Stimulated activated CD4-positive, alpha-beta T cell treated with anti-CD3 and anti-CD28 coated beads, Interleukin-1b, Interleukin-23, amount 100 ng/mL, for 1 hour (primary cell): ENCODE measurements at places on chromosomes 12 and 14.

GRCh38 chr14:100775351-100775830 lies 48.7 kb downstream of the DLK1 start:
- no peak for DNase-seq

- no peak for DNase-seq
Measured at GRCh38 chr14:59811073-59811472, 59.5 kb downstream of the RTN1 start.

GRCh38 chr12:94566345-94566744 lies 84.0 kb downstream of the TMCC3 start:
- no peak for DNase-seq

GRCh38 chr12:68267892-68268396 lies 14.5 kb upstream of the IL22 start:
- DNase-seq = no peak

DNA sequence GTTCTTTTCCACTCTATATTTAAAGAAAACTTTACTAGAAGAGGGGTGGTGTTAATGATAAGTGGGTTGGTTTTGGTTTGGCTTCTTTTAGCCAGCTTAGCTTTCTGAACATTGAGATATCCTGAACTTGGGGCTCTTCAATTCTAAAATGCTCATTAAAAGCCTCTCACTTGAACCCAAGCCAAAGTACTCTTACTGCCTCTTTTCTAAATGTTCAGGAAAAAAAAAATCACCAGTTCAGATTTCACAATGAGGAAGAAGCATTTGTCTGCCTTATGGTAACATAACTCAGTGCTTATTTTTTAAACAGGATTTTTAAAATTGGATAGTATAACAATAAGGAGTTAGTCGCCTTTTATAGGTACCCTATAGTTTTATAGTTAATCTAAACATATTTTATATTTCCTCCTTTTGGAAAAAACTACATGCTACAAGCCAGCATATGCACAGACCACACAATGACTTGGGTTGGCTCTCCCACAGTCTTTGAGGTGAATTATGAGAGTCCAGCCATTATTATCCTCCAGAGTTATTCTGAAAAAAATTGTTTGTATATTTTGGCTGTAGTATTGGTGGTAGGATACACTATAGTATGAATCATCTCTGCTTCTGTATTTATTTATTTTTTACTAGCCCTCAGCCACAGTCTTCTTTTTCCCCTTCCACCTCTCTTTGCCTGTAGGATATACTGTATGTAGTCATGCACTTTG lies 195.5 kb upstream of the TMPO start:
- DNase-seq = no peak

- DNase-seq = no peak
Measured at GRCh38 chr14:52547027-52547426, 5.3 kb downstream of the TXNDC16 start.

GRCh38 chr14:70782361-70782760 lies 27.0 kb downstream of the MAP3K9 start:
- no peak for DNase-seq

DNA sequence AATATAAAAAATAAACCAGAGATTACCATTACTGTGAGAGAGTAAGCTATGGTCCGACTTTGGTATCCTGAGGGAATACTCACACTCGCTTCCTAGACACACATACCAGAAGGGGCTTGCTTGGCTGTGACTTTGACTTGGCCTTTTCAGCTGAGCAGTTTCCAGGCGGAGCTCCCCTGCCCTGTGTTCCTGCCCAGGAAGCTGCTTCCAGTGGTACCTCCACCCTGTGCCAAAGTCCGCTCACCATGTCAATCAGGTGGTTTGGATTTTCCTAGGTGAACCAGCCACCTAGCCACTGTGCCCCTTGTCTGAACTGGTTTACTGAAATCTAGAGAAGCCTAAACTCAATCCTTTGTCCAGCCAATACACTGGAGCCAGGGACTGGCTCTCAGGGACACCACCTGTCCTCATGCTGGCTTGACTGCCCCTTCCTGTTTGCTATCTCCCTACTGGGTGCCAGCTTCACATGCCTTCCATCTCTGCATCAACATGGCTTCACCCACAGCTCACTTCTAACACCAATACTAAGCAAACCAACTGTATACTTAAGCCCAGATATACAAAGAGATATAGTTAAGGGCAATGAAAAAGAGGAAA lies 28.6 kb downstream of the MAX start:
- DNase-seq = no peak

DNA sequence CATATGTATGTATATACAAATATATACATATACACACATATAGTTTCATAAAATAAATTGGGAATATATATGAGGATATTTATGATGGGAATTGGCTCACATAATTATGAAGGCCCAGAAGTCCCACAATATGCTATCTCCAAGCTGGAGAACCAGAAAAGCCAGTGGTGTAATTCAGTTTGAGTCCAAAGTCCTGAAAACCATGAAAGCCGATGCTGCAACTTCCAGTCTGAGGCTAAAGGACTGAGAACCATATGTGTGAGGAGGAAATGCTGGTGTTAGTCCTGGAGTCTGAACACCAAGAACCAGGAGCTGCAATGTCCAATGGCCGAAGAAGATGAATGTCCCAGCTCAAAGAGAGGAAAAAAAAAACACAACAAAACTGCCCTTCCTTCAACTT lies 65.5 kb upstream of the PRKD1 start:
- no peak for DNase-seq

DNA sequence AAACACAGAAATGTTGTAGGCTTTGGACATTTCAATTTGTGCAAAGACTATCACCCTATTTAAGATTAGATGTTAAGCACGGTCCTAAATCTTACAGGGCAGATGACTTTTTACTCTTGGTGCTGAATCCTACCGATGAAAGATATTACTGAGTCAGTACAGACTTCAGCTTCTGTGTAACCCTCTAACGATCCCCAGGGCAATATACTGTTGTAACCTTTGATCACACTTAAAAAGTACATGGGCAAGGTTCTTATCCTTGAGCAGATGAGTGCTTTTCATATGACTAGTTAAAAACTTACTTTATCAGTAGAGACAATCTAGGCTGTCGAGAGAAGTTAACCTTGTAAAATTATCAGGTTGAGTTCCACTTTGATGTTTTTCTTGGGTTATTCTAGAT lies 22.5 kb downstream of the PDE3A start:
- no peak for DNase-seq

DNA sequence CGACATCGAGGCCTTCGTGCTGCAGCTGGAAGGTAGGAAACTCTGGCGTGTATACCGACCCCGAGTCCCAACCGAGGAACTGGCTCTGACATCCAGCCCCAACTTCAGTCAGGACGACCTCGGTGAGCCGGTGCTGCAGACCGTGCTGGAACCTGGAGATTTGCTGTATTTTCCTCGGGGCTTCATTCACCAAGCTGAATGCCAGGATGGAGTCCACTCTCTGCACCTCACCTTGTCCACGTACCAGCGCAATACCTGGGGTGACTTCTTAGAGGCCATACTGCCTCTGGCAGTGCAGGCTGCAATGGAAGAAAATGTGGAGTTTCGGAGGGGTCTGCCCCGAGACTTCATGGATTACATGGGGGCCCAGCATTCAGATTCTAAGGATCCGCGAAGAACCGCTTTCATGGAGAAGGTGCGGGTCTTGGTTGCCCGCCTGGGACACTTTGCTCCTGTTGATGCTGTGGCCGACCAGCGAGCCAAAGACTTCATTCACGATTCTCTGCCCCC lies 1.4 kb downstream of the RIOX1 start:
- no peak for DNase-seq

GRCh38 chr12:54704202-54704601 lies 56.0 kb upstream of the DCD start:
- DNase-seq = no peak

- no peak for DNase-seq
Measured at GRCh38 chr12:34208331-34209258, 186.3 kb downstream of the ALG10 start.

DNA sequence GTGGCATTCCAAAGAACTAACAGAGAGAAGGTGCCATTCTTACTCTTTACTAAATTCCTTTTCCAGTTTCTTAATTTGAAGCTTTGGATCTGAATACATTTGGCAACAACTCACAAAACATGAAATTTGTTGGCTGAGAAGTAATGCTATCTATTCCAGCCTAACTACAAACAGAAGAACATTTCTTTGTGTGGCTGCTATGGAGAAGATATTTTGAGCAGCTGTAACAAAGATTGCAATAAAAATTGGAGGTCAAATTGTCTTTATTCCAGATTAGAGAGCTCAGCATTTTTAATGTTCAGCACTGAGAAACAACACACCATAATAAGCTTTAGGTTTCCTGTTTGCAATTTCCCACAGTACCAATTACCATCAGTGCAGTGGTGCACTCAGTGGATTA lies 835.8 kb upstream of the FLRT2 start:
- DNase-seq = no peak

DNA sequence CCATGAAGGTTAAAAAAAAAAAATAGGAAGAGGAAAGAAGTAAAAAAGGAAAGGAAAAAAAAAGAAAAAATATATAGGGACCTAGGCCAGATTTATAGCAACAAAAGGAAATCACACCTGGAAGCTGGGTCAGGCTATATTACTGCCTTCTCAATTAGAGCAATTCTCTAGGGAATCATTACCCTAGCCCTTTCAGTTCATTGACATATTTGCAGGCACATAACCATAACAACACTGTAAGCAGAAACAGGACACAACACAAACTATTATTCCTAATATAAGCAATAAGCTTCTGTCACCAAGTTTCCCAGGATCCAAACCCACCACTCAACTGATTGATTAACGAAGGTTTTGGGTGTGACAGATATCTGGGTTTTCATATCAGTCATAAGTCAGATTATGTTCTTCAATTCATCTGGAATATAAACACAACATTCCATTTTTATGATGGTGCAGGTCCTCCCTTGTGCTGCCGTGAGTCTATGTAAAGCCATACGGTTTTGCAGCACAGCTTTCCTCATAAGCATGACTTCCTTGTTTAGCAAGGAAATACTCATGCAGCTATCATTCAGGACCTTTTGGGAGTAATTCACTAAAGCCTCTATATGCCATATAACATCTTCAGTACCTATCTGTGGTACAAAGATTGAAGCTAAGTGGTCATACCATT lies 4.2 kb downstream of the PCNX4 start:
- DNase-seq = no peak

GRCh38 chr12:78402366-78403134 lies 462.0 kb upstream of the SYT1 start:
- DNase-seq = no peak

DNA sequence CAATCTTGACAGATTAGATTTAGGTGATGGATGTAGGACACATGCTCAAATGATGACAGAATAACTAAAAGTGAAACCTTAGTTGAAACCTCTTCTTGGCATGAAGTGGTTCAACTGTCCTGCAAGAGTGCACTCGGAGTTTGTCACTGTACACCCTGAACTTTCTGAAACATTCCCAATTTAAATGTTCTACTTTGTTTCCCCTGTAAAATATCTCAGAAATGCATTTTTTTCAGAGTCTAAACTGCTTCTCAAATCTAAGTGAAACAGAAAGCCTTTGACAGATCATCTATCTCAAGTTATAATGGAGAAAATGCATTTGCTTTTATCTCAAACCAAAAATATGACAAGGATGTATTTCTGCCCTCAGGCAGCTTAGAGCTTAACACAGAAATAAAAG lies 66.0 kb downstream of the BHLHE41 start:
- no peak for DNase-seq

- no peak for DNase-seq
Measured at GRCh38 chr14:89036371-89036770, 211.9 kb downstream of the TTC8 start.

DNA sequence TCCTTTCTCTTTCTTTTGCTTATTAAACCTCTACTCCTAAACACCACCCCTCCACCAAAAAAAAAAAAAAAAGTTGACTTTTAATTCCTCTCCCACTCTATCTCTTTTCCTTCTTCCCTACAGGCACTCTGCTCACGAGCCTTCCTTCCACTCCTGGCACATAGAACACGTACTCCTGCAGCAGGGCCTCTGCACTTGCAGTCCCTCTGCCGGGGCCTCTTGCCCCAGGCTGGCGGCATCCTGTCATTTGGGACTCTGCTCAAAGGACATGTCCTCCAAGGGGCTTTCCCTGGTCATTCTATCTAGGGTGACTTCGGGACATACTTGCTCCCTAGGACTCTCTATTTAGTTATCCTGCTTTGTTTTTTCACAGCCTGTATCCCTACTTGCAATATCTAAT lies 7.7 kb downstream of the FOS start:
- no peak for DNase-seq

- no peak for DNase-seq
Measured at GRCh38 chr12:45887544-45887943, 102.8 kb downstream of the SCAF11 start.

- DNase-seq = no peak
Measured at GRCh38 chr12:64631197-64631596, 20.9 kb downstream of the RASSF3 start.

GRCh38 chr12:55250944-55251343 lies 6.5 kb downstream of the OR6C74 start:
- no peak for DNase-seq

DNA sequence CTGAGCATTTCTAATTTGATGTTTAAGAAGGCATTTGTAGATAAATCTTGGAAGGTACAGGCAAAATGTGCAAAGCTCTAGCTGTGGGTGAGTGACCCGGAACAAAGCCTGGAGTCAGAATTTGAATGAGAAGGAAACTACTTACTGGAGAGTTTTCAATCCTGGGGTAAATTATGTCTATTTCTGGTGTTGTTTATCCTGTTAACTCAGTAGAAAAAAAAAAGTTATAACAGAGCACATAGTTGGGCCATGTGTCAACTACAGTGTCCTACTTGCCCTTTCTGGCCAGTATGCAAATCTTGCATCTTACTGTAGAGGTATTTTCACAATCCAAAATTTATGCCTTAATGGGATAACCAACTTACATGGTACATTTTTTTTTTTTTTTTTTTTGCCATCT lies 182.3 kb downstream of the SYNE2 start:
- no peak for DNase-seq

DNA sequence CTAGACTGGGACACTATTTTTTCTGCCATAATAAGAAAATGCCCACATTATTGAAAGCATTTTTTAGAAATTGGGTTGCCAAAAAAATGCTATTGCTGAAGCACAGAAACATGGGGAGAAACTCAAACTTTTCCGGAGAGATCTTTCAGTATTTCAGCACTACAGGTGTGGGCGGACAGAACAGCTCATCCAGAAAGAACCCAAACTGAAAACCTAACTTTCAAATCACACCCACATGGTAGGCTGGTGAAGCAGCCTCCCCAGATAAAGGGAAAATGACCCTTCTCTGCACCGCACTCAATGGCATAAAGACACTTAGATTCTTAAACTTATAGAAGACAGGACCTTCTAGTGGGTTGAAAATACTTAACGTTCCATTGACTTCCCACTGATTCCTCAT lies 62.3 kb upstream of the TMPO start:
- DNase-seq = no peak
